BJ (cell line): ENCODE measurements at places on chromosomes 4 and X. TPM values are rescaled to one million over a fixed set of nuclear protein-coding genes. Genes with fewer than 3 reads are reported as not detected.

Gene GPRIN3
- polyA plus RNA-seq = 0.01 TPM in 1 of 2 replicates, not detected in the other

DNA sequence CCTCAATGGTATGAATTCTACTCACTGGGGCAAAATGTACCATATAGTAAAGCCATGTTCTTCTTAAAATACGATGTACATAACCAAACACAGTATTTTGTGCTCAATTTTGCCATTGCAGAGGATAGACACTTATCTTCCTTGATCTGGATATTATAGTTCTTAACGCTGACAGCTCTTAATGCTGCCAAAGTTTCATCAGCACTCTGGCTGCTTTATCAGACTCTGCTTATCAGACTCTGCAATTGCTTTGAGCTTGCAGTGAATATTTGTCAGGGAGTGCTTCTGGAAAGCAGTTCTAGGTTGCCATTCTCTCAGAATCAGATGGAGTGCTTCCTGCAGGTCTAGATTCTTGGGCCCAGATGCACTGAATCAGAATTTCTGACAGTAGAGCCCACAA lies 863.1 kb downstream of the CCSER1 start:
- DNase-seq = no peak

Gene ZNF185
- polyA plus RNA-seq = 7.6 and 8.3 TPM in 2 replicates

DNA sequence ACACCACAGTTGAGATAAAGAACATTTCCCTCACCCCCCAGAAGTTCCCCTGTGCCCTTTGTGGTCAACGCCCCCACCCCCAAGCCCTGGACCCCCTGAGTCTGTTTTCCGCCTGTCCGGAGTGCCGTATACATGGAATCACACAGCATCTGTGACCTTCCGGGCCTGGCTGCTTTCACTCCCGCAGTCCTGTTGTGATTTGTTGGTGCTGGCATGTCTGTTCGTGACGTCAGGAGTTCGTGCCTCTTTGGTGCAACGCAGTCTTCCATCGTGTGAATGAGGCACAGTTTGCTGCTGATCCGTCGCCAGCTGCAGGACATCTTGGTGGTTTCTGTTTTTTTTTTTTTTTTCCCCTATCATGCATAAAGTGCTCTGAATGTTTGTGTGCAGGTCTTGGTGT lies 62.1 kb downstream of the PSAPL1 start:
- no peak for DNase-seq

DNA sequence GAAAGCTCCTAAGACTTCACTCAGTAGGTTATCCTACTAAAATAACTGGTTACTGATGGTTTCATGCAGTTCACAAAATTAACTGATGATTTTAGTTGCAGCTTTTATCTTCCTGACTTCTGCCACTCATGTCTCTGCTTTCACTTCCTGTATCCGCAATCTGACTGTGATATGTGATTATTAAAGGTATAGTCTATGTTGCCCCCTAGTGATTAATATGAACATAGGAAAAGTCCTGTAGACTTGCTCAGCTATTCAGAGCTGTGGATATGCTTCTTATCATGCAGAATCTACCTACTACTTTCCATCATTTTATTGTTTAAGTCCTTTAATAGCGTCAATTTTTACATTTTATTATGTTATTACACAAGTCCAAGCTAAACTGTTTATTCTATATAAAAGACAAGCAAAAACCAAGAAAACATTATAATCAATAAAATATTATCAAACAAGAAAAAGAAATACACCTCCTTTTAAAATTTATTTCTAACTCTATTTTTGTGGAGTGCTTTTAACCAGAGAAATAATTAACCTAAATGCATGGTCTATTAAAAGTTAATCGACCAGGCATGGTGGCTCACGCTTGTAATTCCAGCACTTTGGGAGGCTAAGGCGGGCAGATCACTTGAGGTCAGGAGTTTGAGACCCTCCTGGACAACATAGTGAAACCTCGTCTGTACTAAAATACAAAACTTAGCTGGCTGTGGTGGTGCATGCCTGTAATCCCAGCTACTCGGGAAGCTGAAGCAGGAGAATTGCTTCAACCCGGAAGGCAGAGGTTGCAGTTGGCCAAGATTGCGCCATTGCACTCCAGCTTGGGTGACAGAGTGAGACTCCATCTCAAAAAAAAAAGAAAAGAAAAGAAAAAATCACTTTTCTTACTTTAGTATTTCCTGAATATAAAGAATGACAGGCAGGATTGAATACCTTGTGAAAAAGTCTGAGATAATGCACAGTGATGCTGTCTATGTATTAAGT lies 40.4 kb upstream of the TLR2 start:
- DNase-seq = peak; percentile 9

DNA sequence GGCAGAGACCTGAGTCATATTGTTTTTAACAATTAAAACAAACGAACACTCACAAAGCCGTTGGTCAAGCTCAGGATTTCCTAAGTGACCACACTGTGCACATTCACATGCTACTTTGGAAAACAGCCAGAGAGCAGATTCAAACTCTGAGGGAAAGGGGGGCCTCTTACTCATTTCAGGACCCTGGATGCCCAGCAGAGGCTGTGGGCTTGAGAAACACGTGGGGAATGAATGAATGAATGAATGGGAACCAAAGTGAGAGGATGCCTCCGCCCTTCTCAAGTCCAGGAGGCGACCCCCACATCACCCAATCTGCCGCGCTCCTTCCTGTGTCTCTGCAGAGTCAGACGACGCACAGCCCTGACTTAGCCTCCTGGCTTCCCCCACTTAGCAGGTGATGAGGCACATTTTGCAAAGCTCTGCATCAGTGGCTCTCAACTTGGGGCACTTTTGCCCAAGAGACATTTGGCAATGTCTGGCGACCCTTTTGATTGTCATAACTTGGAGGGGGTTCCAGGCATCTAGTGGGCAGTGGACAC lies 76.0 kb downstream of the ABLIM2 start:
- no peak for DNase-seq

- DNase-seq = no peak
Measured at GRCh38 chrX:129086802-129087201, 436.5 kb downstream of the SMARCA1 start.

DNA sequence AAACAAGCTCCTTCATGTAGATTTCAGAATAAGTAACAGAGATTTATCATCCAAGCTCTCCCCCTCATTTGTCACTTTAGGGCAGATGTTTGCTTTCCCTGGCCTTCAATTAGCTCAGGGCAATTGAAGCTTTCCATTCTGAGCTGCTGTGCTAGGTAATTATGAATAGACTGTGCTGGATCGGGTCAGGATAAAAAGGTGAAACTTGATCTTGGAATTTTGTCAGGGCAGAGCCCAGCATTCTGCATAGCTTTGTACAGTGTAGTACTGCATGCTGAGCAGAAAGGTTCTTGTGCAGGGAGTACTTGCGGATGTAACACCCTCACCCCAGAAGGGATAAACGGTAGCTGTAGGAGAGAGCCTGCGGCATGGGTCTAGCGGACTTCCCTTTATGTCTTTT lies 64.0 kb upstream of the CLDN34 start:
- DNase-seq = no peak

DNA sequence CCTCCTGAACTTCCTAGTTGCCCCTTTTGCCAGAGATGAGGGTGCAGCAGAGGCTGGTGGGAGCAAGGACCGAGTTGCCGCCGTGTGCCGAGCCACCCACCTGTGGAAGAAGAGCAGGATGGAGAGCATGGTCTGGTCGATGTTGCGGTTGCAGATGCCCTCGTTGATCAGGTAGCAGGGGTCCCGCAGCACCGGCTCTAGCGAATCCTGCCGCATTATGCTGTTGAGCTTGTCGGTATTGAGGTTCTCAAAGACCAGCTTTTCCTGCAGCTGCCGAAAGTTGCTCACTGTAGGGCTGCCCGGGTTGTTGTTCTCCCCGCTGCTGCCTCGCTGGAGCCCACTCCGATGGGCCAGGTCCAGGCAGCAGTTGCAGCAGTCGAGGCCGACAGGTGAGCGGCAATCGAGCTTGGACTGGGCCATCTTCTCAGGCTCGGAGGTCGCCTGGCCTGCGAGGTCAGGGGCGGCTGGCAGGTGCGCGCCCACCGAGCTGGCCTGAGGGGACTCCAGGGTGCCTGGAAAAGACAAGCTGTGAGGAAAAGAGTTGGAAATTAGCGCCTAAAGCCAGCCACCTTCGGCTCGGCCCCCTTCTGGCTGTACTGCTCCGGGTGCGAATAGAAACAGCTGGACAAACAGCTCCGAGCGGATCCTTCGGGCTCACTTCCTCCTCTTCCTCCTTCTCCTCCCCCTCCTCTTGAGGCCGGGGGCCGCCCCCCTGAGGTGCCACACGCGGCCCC lies 420 bp downstream of the TSC22D3 start:
- DNase-seq = no peak

DNA sequence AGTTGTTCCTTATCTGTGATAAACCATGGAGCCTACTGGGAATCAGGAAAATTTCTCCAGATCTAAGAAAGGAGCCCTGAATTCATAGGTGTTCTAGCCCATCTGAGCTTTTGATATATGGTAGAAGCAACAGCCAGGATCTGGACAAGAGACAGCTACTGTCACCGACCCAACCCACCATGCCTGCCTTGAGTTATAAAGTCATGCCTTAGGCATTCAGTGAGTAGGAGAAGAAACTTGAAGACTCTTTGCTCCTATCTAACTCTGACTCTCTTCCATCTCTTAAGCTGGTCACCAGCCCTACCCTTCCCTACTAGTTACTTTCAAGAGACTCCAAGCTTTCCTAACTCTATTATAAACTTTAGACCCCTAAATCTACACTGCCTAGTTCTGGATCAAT lies 83.9 kb upstream of the FAM9B start:
- DNase-seq = no peak

Gene SMARCA5
- 6.3 and 13.3 TPM in 2 replicates for polyA plus RNA-seq

GRCh38 chrX:31185884-31186283 lies 114.0 kb upstream of the FTHL17 start:
- no peak for DNase-seq

DNA sequence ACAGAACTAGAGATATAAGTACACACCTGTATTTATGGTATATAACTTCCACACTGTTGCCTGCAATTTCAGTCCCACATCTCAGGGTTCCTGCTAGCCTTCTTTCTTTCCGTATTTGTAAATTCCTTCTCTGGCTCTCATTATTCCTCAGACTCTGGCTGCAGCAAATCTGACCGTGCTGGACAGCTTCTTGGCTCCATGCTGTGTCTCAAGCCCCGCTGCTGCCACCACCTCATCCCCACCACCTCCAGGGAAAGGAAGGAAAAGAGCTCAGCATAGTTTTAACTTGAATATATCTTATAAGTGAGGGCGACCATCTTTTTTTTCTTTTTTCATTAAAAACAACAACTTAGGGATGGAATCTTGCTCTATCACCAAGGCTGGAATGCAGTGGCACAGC lies 155.6 kb upstream of the CXCL13 start:
- DNase-seq = no peak

Gene LRP2BP
- polyA plus RNA-seq = 0.13 and 0.15 TPM in 2 replicates

Gene PLS3
- polyA plus RNA-seq = 67.7 and 165 TPM in 2 replicates

DNA sequence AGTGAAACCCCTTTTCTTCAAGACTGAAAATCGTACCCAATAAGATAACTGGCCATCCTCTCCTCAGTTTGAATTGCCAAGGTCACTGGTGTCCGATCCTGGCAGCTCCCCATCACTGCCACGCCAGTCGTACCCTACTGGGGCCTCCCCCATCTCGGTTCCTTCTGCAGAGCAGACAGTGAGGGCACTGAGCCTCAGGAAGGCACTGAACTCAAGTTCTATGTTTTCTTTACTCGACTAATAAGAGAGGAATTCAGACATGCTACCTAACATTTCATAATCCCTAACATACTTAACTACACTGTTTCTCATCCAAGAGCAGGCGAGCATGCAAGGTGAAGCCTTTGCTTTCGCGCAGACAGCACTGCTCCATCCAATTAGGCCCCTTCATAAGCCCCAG lies 23.4 kb downstream of the ZFYVE28 start:
- DNase-seq = no peak

GRCh38 chr4:156503119-156503518 lies 468.5 kb downstream of the PDGFC start:
- no peak for DNase-seq

DNA sequence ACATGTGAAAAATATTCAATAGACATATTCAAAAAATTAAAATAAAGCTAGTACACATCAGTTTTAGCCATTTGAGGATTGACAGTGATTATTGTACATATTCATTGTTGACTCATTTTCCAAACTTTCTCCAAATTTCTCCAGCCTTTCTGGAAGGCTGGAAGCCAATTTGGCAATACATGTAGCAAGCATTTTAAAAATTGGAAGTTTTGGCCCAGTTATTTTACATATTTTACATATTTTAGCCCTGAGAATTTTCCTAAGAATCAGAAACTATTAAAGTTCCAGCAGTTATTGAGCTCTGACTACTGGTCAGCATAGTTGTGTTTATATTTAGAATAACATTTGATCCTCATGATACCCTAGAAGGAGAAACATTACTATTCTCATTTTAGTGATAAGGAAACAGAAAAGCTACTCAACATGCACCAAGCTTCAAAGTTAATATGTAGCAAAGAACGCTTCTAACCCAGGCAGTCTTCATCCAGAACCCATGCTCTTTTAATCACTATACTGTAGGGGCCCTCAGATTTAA lies 3.2 kb downstream of the CABS1 start:
- DNase-seq = no peak

DNA sequence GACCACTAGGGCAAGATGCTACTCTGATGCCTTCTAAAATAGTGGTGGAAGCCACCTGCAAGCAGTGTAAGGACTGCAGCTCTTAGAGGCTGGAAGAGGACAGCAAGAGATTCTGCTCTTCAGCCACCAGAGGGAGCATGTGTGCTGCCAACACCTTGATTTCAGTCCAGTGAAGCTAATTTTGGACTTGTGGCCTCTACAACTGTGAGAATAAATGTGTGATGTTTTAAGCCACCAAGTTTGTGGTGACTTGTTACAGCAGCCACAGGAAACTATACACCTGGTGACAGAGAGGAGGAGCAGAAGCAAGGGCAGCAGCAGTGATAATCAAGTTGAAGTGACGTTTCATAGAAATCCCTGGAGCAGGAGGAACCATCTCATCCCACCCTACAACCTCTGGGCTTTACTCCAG lies 55.9 kb downstream of the FGFBP1 start:
- peak; percentile 16 for DNase-seq

Gene GLRA2
- polyA plus RNA-seq = not detected in 2 replicates

Gene PAK3
- 0.16 TPM in 2 replicates for polyA plus RNA-seq

GRCh38 chr4:143207555-143207954 lies 22.8 kb downstream of the USP38 start:
- no peak for DNase-seq

DNA sequence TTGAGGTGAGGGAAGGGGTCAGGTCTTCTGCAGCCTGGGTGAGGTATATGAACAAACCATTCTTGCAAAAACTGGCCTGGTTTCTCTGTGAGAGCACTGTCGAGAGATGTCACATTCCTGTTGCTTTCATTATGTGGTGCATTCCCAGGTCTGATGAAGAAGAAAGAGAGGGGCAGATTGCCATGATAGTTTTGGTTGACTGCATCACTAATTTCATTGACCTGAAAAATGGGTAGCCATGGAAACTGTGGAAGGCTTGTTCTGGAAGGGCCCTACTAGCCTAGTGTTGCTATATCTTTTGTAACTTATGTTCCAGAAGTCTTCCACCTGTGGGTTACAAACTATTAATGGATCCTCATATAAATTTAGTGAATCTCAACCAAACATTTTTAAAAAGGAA lies 32.9 kb upstream of the CYBB start:
- DNase-seq = no peak

GRCh38 chrX:86806786-86807185 lies 658.5 kb downstream of the DACH2 start:
- DNase-seq = no peak

GRCh38 chr4:55949482-55949802 lies 697 bp downstream of the CEP135 start:
- no peak for DNase-seq

GRCh38 chr4:137800861-137801260 lies 268.6 kb upstream of the PCDH18 start:
- no peak for DNase-seq
